ENCODE measurements at places on chromosomes 6 and 20.

GRCh38 chr6:132888701-132889100, 74.3 kb downstream of the RPS12 start:
- DNase-seq = no peak

- no peak for DNase-seq
Observed at GRCh38 chr20:38441916-38442315, 6.8 kb upstream of the SNHG17 start.

GRCh38 chr20:32628960-32629530, 43.9 kb upstream of the NOL4L start:
- DNase-seq = no peak

DNA sequence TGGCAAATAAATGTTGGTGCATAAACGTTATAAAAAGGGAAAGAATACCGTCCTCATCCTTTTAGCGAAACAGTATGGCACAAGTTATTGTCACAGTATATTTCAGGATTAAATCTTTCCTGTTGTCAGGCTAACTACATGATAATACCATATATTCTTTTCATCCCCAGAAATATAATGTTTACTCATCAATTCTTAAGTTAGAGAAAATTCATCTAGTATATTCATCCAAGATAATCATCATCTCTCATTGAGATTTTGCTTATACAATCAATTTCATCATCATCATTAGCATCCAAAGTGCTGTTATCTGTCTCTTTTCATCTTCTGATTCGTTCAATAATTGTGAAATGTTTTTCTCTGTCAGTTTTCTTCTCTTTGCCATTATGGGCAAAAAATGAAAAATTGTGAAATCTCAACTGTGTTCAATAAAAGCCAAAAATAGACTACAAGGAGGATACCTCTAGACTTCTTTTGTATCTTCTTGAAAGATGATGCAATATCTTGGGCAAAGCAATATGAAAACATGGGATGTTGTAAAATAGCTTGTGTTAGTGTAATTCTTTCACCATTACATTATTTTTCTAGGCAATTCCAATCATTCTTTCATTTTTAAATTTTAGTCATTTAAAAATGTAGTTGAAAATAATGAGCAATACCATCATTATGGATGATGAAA, 2.6 kb downstream of the SPACA1 start:
- no peak for DNase-seq

- DNase-seq = no peak
Observed at GRCh38 chr20:19930426-19930825, 86.7 kb upstream of the NAA20 start.

GRCh38 chr20:32029561-32029960, 19.3 kb downstream of the CCM2L start:
- no peak for DNase-seq

GRCh38 chr6:75012018-75012417, 193.8 kb downstream of the COL12A1 start:
- DNase-seq = no peak

GRCh38 chr6:110389689-110390382, 25.5 kb downstream of the DDO start:
- DNase-seq = no peak

DNA sequence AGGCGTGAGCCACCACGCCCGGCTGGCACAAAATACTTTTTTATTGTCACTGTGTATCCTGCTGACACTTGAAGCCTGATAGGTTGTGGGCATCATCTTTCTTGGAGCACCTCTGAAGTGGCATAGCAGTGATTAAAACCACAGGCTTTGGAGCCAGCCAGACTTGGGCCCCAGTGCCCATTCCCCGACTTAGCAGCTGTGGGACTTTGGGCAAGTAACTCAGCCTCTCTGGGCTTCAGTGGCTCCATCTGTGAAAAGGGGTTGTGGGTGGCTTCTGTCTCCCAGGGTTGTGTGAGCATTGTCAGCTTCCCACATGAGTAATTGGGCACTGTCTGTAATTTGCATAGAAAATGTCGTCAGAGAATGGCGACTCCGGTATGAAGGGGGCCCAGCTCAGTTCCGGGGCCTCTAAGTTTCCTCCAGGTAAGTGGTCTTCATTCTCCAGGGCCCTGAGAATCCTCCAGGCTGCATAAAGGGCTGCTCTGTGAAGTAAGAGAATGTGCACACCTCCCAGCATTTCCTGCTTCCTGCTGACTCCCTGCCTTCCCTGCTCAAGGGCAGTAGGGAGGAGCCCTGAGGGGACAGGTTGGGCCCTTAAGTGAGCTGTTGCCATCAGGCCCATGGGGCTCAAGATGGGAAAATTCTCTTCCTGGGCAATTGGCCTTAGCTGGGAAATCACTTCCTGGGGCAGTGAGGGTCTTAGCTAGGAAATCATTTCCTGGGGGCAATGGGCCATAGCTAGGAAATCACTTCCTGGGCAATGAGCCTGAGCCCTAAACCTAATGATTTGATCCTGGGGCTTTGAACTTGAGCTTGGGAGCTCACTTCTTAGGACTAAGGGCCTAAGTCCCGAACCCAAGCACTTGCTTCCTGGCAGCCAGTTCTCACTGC, 27.2 kb downstream of the ARHGAP40 start:
- no peak for DNase-seq

- no peak for DNase-seq
Observed at GRCh38 chr6:109373331-109373730, 8.9 kb downstream of the CD164 start.
